ENCODE measurements at places on chromosomes 3 and 15.

DNA sequence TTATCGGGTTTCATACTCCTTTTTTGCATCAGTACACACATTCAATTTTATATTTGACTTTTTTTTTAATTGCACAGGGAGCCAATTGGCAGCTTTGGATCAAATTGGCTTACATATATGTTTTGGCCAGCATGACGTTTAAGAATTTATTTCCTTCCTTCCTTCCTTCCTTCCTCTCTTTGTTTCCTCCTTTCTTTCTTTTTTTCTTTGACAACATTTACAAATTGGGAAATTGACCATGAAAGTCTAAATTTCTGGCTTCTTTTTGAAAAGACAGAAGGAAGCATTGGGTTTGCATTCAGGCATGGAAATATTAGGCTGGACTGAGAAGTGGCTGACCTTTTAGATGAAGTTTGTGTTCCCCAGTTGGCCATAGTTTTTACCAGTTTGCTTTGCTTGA, 103.4 kb upstream of the IGSF10 start:
- no peak for DNase-seq

GRCh38 chr3:52477076-52477795, 17.9 kb upstream of the STAB1 start:
- DNase-seq: no peak

- no peak for DNase-seq
Observed at GRCh38 chr3:2484162-2485026, 385.7 kb downstream of the CNTN4 start.

DNA sequence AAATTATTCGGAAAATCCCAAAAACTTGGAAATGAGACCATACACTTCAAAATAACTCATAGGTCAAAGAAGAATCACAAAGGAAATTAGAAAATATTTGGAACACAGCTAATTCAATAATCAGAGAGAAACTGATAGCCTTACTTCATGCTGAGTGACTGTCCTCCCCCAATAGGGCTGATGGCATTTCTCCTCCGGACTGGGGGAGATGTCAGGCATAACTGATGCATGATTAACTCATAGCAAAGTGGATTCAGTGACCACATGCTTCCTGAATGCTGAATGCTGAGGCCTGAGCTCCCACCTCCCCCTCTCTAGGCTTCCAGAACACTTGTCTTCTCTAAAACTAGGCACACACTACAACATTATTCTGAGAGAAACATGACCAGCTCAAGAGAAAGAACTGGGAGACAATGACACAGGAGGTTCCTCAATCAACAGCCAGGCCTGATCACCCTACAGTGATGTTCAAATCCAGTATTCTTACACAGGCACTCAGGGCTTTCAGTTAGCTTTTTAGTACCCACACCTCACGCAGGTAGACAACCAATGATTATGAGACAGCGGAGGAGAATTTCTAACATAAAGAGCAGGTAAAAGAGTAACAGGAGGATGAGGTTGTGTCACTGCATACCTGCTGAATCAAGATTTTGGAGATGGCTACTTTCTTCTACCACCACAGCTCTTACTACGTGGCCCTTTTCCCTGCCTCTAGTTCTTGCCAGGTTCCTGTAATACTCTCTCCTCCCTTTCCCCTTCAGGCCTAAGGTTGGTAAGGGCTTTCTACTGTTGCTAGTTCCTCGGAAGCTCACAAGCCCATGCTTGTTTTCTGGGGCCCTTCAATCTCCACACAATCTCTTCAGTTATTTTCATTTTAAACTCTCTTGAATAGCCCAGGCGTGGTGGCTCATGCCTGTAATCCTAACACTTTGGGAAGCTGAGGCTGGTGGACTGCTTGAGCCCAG, 96.1 kb downstream of the FMN1 start:
- DNase-seq: no peak

DNA sequence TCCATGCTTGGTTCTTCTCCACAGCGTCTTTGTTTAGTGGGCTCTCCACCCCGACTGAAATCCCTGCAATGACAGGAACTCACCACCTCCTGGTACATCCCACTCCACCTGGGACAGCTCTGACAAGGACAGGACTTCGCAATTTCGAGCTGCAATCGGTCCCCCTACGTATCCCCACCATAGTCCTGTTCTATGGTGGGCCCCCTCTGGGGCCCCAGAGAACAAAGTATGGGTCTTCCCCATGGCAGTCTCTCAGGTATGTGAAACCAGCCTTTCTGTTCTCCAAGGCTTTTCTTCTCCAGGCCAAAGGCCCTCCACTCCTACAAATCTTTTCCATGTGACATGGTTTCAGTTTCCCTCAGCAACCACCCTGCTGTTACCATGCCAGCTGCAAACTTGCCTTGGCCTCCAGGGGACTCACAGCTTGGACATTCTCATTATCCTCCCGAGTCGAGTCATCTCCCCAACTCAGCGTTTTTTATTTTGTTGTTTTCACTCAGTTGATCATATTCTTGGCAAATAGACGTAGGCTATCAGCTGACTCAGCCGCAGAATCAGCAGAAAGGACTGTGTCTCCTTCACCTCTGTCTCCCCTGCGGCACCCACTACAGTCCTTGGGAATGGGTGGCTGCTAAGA, 233.3 kb downstream of the OPA1 start:
- DNase-seq: no peak

DNA sequence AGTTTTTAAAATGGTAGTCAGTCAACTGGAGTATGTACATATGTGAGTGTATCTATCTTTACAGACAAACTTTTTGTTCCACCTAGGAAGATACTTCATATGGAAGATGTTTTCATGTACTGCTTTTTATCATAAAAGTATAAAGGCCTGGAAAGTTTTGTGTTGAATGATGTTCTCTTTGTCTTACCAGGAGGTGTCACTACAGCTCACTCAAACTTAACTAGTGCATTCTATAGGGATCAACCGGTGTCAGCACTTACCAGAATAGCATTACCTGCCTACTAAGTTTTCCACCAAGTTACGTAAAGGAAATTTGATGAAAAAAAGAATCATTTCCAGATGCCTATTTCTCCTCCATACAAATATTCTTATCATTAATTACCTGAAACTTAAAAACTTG, 522.6 kb upstream of the SEMA6D start:
- no peak for DNase-seq

- no peak for DNase-seq
Observed at GRCh38 chr3:133058831-133059230, 20.6 kb downstream of the TMEM108 start.

DNA sequence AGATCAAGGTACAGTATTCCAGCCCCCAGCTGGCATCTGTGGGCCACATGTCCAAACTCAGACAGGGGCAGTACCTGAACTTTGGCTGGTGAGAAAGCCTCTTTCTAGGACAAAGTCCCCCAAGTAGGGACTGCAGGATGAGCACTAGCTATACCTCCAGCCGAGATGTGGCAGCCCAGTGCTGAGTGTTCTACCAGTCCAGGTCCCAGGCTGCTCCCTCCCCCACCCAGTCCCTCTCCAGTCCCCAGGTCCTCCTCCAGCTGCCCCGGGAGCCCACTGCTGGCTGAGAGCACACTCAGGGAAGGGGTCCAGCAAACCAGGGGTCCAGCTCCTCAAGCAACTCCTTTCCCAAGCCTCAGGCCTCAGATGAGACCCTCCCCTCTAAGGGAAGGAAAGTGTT, 1.5 kb downstream of the SLC26A6 start:
- DNase-seq: no peak

DNA sequence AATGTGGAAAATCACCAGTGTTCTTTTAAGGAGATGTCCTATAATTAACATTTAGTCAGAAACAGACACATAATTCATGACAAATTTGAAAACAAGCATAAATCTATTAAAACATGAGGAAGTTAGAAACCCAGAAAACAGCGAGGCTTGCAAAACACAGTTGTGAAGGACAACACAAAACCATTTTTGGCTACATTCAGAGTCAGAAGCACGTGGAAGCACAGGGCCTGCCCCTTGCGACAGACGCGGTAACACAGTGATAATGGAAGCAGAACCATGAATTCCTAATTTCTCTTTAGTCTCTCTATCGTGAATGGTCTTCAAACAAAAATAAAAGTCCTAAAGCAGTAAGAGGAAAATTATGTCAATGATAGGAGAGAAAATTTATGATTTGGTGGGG, 12.2 kb downstream of the NCEH1 start:
- DNase-seq: no peak

DNA sequence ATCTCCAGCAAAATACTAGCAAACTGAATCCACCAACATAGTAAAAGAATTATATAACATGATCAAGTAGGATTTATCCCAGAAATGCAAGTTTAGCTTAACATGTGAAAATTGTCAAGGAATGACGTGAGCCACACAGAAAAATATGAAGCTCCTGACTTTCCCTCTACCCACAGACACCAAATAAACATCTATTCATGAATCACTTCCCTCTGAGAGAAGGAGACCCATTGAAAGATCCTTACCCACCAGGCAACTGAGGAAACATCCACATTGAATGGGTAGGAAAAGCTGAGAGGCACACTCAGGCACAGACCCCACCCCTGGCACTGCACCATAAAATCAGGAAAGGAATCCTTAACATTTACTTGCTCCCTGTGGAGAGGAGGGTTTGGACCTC, 102.2 kb upstream of the MANF start:
- DNase-seq: no peak

- DNase-seq: peak; percentile 4
Observed at GRCh38 chr3:193842029-193842798, 249.2 kb downstream of the OPA1 start.

- peak; percentile 58 for DNase-seq
Observed at GRCh38 chr3:48232734-48233133, 8.2 kb upstream of the ZNF589 start.

DNA sequence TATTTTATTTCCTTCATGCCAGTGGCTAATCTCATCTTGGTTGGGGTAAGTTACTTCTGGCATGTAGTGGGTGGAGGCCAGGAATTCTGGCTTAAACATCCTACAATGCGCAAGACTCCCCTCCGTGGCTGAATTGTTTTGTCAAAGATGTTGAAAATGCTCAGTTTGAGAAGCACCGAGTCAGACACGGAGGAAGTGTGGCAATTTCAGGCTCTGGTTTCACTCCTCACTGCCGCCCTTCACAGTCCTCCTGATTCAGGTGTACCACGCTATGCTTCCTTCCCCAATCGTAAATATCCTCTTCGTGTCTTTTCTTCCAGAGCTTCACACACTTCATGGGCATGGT, 150.7 kb downstream of the OPA1 start:
- no peak for DNase-seq

DNA sequence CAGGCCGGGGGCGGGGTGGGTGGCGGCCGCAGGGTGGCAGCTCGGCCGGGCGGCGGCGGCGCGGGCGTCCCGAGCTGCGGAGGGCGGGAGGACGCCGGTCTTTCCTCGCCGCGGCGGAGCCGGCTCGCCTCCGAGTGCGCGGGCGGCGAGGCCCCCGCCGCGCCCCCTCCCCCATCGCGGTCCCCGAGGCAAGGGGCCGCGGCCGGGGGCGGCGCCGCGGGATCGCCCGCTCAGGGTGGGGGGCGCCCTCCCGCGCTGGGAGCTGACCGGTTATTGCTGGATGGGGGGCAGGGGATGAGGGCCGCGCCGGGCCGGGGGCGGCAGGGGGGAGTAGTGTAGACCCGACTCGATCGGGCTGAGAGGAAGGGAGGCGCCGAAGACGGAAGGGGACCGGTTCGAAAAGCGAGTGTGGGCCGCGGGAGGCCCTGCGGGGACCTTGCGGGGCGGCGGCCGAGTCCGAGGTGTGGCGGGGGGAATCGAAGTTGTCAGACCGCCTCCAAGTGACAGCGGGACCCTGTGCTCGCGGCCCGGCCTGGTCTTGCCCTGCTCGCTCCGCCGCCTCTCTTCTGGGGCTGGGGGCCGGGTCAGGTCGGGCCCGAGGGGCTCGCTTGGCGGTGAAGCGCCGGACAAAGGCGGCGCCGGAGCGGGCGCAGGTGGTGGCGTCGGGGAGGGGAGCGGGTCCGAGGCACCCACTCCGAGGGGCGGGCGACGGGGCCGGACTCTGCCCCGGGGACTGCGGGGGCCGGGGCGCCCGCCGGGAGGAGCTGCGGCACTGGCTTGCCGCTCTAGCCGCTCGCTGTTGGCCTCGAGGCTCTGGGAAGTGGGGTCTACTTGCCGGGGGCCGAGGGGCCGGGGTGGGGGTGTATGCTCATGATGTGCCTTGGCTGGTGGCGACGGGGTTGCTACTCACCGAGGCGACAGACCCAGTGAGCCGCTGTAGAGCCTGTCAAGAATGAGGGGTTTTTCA, 1.1 kb downstream of the BAHD1 start:
- DNase-seq: peak; percentile 22

DNA sequence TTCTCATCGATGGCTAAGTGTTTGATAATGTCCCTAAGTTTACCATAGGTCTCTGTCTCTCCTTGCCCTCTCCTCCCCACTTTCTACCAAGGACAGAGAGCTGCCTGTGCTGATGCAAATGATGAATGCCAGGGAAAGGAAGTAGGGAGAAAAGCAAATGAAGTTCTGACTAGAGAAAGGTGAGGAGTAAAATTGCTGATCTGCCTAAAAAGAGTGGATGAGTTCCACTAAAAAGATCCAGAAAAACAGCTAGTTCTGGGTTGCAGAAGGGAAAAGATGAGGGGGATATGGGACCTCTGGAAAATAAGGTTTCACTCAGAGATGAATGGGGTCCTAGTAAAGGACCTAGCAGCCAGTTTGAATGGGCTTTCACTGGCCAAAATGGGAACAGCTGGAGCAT, 13.8 kb downstream of the MYZAP start:
- no peak for DNase-seq

GRCh38 chr3:76582632-76583378, 457.1 kb upstream of the ROBO2 start:
- DNase-seq: no peak

DNA sequence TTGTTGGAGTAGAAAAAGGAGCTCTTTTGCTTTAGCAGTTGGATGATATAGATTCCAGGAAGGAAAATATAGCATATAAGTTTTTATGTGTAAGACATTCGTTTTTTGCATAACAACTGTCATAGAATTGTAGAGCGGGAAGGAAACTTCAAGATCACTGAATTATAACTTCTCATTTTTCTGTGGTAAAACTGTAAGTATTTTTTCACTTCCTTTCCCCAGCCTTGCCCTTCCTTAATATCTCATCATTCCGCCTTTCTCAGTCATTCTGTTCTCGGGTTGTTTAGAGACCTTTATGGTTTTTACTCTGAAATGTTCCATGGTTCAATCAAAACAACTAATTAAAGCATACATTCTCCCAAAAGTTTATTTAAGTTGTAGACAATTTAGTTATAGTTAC, 1.1 kb downstream of the EAF2 start:
- DNase-seq: no peak

DNA sequence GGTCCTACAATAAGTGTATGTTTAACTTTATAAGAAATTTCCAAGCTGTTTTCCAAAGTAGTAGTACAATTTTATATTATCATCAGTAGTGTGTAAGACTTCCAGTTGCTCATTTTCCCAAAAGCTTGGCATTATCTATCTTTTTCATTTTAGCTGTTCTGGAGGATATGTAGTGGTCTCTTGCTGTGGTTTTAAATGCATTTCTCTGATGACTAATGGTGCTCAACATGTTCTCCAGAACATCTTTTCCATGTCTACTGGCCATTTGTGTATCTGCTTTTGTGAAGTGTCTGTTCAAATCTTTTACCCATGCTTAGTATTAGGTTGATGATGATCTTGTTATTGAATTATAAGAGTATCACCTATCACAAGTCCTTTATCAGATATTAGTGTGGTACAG, 13.3 kb downstream of the BCL2A1 start:
- no peak for DNase-seq

- DNase-seq: no peak
Observed at GRCh38 chr15:64865998-64866520, 24.3 kb downstream of the PLEKHO2 start.
